Prostate gland (tissue), 2 donors: ENCODE measurements at places on chromosomes 16 and 17.

GRCh38 chr16:1146409-1146808, 6.5 kb upstream of the CACNA1H start:
- no peaks in the 10 kb centered on the region for H3K27me3 ChIP-seq
- H3K4me1 ChIP-seq = no peaks in the 10 kb centered on the region
- no peak overlapping the region for H3K27ac ChIP-seq
- H3K36me3 ChIP-seq = no peaks in the 10 kb centered on the region
- no peak overlapping the region for H3K4me3 ChIP-seq
- no peak for DNase-seq

DNA sequence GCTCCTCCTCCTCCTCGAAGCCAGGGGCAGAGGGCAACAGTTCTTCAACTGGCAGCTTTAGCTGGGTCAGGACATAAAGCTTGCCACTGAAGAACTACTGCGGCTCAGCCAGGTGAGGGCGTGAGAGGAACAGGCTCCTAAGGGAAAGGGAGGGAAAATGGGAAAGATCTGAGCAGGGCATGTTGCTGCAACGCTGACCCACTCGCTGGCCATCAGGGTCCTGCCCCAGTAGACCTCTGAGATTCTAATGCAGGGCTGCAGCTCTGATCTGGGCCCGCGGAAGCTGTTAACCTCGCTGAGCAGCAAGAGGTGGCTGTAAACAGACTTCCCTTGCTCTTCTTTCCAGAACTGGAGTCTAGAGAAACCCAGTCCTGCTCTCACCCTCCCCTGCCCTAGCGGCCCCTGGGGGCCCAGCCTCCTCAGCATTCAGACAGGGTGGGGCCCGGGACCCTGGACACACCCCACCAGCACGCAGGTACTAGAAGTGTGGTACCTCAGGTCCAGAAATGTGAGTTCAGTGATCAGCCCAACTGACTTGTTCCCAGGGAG, 3.8 kb upstream of the TLCD2 start:
- H3K4me1 ChIP-seq = peaks cover 10% of the 10 kb centered on the region
- peak overlapping the region; percentile 92 for H3K27ac ChIP-seq
- no peaks in the 10 kb centered on the region for H3K27me3 ChIP-seq
- DNase-seq = peak; percentile 49
- H3K36me3 ChIP-seq = no peaks in the 10 kb centered on the region
- H3K4me3 ChIP-seq = peak overlapping the region; percentile 74

DNA sequence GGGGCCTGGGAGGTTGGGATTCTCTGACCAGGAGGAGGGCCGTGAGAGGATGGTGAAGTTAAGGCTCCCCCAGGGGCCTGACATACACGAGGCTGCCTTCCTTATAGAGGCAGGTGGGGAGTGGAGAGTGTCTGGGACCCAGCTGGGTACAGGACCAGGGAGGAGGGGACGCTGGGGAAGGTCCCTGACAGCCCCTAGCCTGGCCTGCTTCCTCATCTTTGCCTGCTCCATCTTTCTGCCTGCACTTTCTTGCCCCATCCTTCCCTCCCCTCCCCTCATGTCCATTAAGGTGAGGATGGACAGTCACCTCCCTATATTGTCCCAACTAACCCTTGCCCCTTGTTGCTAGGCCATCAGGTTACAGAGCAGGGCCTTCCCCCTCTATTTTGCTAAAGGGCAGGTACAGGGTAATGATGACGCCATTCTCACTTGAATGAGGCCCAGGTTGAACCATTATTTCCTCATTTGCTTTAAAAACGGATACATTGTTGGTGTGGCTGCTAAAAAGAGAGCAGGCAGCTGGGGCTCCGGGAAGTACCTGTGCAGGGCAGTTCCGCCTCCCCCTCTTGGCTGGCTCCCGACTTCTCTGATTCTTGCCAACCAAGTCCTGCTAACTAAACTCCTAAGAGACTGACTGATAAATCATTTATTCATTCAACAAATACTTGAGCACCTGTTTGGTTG, 1.3 kb downstream of the C17orf99 start:
- DNase-seq = no peak
- H3K36me3 ChIP-seq = no peaks in the 10 kb centered on the region
- no peak overlapping the region for H3K4me3 ChIP-seq
- no peak overlapping the region for H3K27ac ChIP-seq
- no peaks in the 10 kb centered on the region for H3K27me3 ChIP-seq
- H3K4me1 ChIP-seq = no peaks in the 10 kb centered on the region

- H3K36me3 ChIP-seq = peaks cover 9% of the 10 kb centered on the region
- H3K27ac ChIP-seq = no peak overlapping the region
- H3K4me1 ChIP-seq = peaks cover 10% of the 10 kb centered on the region
- H3K4me3 ChIP-seq = no peak overlapping the region
- no peaks in the 10 kb centered on the region for H3K27me3 ChIP-seq
These were observed 22.5 kb downstream of the SLC38A10 start for GRCh38 chr17:81272616-81273015.

GRCh38 chr17:9202532-9202931, 181.2 kb downstream of the NTN1 start:
- no peak overlapping the region for H3K27ac ChIP-seq
- no peak overlapping the region for H3K4me3 ChIP-seq
- no peak for DNase-seq

DNA sequence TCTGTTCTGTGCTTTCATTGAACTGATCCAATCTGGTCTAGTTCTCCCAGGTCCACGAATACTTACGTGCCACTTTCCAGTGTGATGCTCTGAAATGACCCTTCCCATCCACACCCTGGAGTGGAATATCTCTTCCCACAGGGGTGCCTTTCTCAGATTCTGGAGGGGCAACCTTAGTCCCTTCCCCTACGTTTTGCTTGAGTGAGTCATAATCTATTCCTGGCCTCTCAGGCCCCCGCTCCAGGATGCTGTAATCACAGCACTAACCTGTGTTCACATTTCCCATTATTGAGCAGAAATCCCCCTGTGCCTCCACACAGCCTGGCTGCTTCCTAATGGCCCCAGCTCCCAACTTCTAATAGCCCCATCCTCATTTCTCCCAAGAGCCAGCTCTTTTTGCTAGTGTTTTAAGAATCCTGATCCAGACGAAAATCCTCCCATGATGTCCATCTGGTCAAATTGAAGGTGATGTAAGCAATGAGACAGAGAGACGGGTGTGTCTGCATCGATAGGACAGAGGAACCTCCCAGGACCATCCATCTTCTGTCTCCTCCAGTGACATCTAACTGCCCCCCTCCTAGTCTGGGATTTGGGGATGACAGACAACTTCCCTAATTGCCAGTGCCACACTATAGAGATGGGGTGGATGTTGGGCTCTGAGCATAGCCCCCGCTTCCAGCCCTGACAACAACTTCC, 164.0 kb upstream of the MAF start:
- no peak overlapping the region for H3K4me3 ChIP-seq
- H3K4me1 ChIP-seq = peaks cover 16% of the 10 kb centered on the region
- H3K27ac ChIP-seq = no peak overlapping the region
- DNase-seq = no peak
- no peaks in the 10 kb centered on the region for H3K36me3 ChIP-seq
